ENCODE measurements at places on chromosomes 12 and 14.

DNA sequence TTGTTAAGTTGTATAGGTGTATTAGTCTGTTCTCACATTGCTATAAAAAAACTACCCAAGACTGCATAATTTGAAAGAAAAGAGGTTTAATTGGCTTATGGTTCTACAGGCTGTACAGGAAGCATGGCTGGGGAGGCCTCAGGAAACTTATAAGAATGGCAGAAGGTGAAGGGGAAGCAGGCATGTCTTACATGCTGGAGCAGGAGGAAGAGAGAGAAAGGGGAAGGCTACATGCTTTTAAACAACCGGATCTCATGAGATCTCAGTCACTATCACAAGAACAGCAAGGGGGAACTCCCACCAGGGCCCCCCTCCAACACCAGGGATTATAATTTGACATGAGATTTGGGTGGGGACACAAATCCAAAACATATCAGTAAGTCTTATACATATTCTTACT lies 60.5 kb upstream of the OR10AD1 start:
- no peak for DNase-seq

DNA sequence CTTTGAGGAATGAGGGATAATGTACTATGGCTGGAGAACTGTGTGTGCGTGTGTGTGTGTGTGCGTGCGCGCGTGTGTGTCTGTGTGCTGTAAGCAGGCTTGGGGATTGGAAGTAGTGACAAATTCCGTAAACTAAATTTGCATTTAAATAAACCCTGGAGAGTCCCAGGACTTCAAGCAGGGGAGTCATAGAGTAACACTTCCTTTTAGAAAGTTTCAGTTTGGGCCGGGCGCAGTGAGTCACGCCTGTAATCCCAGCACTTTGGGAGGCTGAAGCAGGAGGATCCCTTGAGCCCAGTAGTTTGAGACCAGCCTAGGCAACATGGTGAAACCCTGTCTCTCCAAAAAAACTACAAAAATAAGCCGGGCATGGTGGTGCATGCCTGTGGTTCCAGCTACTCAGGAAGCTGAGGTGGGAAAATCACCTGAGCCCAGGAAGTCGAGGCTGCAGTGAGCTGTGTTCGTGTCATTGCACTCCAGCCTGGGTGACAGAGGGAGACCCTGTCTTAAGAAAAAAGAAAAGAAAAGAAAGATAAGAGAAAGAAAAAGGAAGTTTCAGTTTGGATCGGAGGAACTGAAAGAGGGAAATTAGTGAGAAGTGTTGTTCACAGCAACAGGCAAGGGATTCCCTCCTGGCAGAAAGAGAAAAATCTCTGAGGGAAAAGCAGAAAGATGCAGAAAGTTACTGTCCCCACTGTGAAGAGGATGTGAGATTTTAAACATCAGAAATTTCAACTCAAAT lies 222.7 kb upstream of the SOX5 start:
- DNase-seq, result no peak

GRCh38 chr12:41103614-41104013 lies 84.5 kb upstream of the PDZRN4 start:
- DNase-seq, result no peak

DNA sequence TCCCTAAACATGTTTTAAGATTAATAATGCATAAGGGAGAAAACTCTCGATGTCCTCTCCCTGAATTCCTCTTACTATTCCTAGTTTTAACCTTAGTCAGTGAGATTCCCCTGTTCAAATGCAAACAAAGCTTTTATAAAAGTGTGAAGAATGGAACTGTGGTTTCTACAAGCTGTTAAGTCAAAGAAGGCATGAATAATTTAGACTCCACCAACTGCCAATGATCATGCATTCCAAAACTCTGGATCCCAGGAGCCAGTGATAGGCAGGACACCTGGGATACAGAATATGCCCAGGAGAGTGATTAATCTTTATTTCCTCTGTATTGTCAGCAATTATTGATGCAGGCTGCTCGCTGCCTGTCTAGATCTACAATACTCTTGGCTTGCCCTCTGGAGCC lies 190.3 kb upstream of the ATF7IP start:
- no peak for DNase-seq

GRCh38 chr12:11568762-11569478 lies 80.6 kb upstream of the ETV6 start:
- no peak for DNase-seq

- DNase-seq, result no peak
Observed at GRCh38 chr14:93295541-93296220, 37.2 kb downstream of the BTBD7 start.

DNA sequence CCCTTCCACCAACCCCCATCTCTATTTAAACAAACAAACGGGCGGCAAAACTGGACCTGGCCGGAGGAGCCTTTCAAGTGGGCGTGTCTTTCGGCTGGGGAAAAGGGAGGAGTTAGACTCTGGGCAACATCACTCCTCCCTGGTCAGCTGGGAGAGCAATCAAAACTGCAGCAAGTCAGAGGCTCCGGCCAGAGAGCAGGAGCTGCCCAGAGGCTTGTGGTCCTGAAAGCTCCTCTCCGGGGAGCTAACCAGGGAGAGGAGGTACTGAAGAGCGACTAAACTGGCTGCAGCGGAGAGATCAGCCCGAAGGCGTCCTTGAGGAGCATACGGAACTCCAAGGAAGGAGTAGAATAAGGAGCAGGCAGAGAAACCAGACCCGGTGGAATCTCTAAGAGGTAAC lies at the start of gene NEUROD4:
Gene NEUROD4, plus strand, starts transcription at position 191 of the 400 bp plus-strand sequence. CDS start 6,466 bp downstream, outside the sequence.
- DNase-seq, result no peak

- no peak for DNase-seq
Observed at GRCh38 chr14:51648296-51648695, 3.4 kb upstream of the FRMD6 start.

DNA sequence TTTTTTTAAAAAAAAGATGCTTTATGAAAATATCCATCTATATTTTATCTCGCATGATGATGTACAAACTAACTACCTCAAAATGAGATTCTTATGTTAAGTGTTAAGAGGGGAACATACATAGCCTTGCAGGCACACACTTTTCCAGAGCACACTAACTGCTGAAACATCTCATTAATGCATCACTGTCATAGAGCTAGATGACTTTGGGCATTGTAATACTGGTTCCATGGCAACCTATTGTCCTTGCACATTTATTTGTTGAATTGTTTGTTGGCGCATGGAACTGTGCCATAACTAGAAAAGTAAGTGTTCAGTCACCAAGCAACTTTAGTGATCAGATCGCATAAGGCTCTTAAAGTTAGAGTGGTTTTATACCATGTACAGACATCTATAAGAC lies 348.3 kb downstream of the GALC start:
- no peak for DNase-seq

DNA sequence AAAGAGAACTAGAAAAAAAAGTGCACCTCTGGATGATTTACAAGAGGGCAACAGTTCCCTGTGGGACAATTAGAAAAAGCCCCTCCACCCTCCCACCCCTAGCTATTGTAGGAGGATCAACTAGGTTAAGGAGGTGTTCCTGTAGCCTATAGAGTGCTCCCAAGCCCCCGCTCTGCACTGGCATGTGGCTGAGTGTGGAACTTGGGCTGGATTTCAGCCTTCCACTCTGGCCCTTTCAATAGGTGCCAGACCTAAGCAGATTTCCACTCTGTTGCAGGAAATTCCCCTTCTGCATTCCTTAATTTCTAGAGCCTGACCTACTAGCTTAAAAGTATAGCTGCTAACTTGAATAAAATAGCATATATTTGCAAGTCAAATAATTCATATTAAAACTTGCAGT lies 2.8 kb downstream of the NFATC4 start:
- no peak for DNase-seq

DNA sequence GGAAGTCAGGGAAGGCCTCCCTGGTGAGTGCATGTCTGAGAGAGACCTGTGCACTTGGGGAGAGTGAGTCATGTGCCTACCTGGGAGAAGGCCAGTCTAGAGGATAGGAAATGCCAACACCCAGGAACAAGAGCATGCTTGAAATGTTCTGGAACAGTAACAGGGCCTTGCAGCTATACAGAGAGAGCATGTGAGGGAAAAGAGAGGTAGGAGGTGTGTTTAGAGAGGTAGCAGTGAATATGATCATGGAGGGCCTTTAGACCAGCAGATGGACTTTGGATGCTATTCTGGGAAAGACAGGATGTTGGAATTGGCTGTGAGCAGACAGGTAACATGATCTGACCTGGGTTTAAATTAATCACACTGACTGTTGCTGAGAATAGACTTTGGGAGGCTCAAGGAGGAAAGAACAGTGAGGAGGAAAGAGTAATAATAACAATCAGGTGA lies 1143.6 kb downstream of the FLRT2 start:
- peak; percentile 50 for DNase-seq
